Left colon (tissue), 2 donors: ENCODE measurements at places on chromosomes 1 and 21. TPM values are rescaled to one million over a fixed set of nuclear protein-coding genes. Genes with fewer than 3 reads are reported as not detected.

ESPN gene
- total RNA-seq = 152 TPM

GRCh38 chr1:30321246-30321910 is 402.0 kb downstream of the MATN1 start:
- no peak for DNase-seq

IGFN1 gene
- total RNA-seq = not detected

OR2L3 gene
- total RNA-seq = not detected

DNA sequence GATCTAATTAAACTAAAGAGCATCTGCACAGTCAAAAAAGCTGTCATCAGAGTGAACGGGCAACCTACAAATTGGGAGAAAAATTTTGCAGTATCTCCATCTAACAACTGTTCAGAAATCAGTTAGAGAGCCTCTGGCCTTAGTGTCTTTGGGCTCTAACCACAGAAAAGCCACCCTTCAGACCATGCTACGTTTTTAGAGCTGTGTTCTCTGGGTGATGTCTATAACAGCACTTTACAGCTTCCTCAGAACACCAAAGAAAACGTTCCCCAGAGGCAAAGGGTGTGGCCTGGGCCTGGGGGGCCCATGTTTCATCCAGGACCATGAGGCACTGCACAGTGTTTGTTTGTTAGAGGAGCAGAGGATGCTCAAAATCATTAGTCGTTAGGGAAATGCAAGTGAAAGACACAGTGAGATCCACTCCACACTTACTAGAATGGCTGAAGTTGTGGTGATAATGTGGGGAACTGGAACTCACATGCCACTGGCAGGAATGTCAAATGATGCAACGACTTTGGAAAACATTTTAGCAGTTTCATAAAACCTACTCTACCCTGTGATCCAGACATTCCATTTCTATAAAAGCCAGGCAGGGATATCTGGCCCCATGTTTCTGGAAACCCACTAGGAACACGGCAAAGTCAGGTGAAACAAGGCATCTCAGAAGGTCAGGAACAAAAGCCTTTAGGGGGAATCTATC is 250.4 kb upstream of the HOOK1 start:
- no peak for DNase-seq

GRCh38 chr21:21162786-21163185 is 164.6 kb downstream of the NCAM2 start:
- no peak for DNase-seq

DNA sequence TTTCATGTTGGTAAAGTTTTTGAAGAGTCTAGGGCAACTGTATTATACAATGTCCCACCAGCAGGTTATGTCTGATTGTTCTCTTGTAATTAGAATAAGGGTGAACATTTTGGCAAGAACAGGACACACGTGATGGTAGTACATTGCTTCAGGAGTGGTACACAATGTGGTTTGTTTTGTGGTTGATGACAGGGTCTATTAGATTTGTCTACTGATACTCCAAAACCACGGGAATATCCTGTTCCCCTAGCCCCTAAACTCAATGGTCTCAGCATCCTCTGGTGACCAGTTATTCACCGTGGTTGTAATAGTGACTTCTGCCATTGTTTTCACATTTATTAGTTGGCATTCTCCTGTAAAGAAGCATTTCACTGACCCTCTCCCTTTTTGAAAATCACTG is 22.1 kb upstream of the ACTA1 start:
- no peak for DNase-seq

GRCh38 chr1:9624081-9624480 is 27.4 kb upstream of the PIK3CD start:
- DNase-seq = no peak

GRCh38 chr1:226425431-226426031 is 17.6 kb upstream of the PARP1 start:
- DNase-seq = no peak

COA6 gene
- 29.7 TPM for total RNA-seq

ANGPTL3 gene
- not detected for total RNA-seq

GRCh38 chr1:50994997-50995396 is 25.0 kb downstream of the CDKN2C start:
- DNase-seq = no peak

- DNase-seq = no peak
Observed at GRCh38 chr1:177490036-177490639, 319.4 kb downstream of the BRINP2 start.

HNRNPCL1 gene
- not detected for total RNA-seq
